ENCODE measurements at places on chromosomes 6 and 20.

GRCh38 chr20:53792946-53793536 lies 199.4 kb upstream of the ZNF217 start:
- DNase-seq, result no peak

DNA sequence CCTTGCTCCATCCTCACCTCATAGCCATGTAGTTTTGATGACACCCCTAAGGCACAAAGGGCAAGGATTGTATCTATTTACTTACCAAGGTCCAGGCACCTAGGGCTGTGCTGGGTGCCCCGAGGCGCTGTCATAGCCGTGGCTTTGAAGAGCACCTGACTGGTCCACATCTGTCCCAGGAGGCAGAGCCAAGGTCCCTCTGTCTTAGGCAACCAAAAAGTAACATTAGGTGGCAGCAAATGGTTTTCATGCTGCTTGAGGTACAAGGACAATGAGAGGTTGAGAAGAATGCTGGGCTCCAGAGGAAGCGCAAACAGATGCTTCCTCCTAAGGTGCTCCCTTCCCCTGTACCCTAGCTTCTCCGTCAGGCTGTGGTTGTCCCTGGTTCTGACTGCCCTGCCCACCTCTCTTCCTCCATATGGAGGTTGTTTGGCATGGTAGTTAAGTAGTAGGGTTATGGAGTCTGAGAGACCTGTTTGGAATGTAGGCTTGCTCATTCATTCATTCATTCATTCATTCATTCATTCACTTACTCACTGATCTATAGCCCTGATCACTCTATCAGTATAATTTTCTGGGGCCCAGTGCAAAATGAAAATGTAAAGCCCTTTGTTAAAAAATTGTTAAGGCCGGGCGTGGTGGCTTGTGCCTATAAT lies 3.0 kb upstream of the UQCC2 start:
- DNase-seq, result no peak

- DNase-seq, result no peak
Measured at GRCh38 chr6:11815231-11815630, 36.6 kb upstream of the ADTRP start.

DNA sequence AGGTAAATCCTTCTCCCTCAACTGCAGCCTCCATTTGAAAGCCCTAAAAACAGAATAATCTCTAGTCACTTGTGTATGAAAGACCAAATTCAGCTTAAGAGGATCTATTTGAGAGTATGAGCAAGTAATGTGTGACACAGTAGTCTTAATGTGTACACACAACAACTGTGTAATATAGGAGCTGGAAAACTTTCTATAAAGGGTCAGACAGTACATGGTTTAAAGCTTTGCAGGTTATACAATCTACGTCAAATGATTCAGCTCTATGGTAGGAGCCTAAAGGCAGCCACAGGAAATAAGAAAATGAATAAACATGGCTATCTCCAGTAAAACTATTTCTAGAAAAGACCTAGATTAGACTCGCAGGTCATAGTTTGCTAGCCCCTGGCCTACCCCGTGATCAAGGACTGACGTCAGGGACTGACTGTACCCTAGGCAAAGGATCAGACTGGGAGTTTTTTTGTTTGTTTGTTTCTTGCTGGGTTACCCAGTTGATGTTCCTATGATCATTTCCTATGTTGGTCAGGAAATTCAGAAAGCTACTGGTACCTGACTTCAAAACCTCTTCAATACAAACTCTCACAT lies 39.7 kb downstream of the BTBD9 start:
- no peak for DNase-seq

- no peak for DNase-seq
Measured at GRCh38 chr6:7268816-7269555, 44.0 kb downstream of the SSR1 start.

GRCh38 chr6:14517516-14518105 lies 400.0 kb downstream of the CD83 start:
- DNase-seq, result no peak
